Smooth muscle cell of the pulmonary artery (primary cell): ENCODE measurements at places on chromosomes 7 and 10. TPM values are rescaled to one million over a fixed set of nuclear protein-coding genes. Genes with fewer than 3 reads are reported as not detected.

The C7orf33 gene
- total RNA-seq, result not detected in 2 replicates

The PPP1R17 gene
- total RNA-seq, result not detected in 2 replicates

The LRRC18 gene
- total RNA-seq, result not detected in 2 replicates

The GJC3 gene
- total RNA-seq, result not detected in 2 replicates

The ADIRF gene
- total RNA-seq, result 86.1 and 116 TPM in 2 replicates

The CCDC172 gene
- total RNA-seq, result not detected in 2 replicates

The RGR gene
- not detected in 2 replicates for total RNA-seq

The CASTOR2 gene
- 11.2 and 15.4 TPM in 2 replicates for total RNA-seq

The CHRM2 gene
- total RNA-seq, result 3.0 and 8.7 TPM in 2 replicates

The CNNM1 gene
- 0.07 and 0.17 TPM in 2 replicates for total RNA-seq

The TRIM74 gene
- 0.23 TPM in 1 of 2 replicates, not detected in the other for total RNA-seq

The CDK6 gene
- 36.5 and 48.9 TPM in 2 replicates for total RNA-seq

The TBX20 gene
- 0.99 and 4.3 TPM in 2 replicates for total RNA-seq

The FLNC gene
- 324 and 363 TPM in 2 replicates for total RNA-seq

The MUC3A gene
- total RNA-seq, result not detected in 2 replicates

The NUTM2A gene
- 0.46 and 0.56 TPM in 2 replicates for total RNA-seq

The IFIT2 gene
- 3.9 and 9.5 TPM in 2 replicates for total RNA-seq

The CALN1 gene
- not detected in 2 replicates for total RNA-seq

The SEPTIN14 gene
- total RNA-seq, result not detected in 2 replicates

The XRCC2 gene
- total RNA-seq, result 0.86 and 1.2 TPM in 2 replicates

The TAS2R16 gene
- total RNA-seq, result not detected in 2 replicates

The SPDYE5 gene
- total RNA-seq, result not detected in 2 replicates

The EPO gene
- not detected in 2 replicates for total RNA-seq

The OLAH gene
- total RNA-seq, result 0.26 TPM in 1 of 2 replicates, not detected in the other

The LOXL4 gene
- total RNA-seq, result 28.7 and 138 TPM in 2 replicates

The PSMG3 gene
- 10.3 and 14.2 TPM in 2 replicates for total RNA-seq

The KLF14 gene
- not detected in 2 replicates for total RNA-seq

The DHX32 gene
- 42.3 and 45.9 TPM in 2 replicates for total RNA-seq

The FFAR4 gene
- not detected in 2 replicates for total RNA-seq

The EPHB6 gene
- 1.7 and 18.4 TPM in 2 replicates for total RNA-seq

The ICA1 gene
- total RNA-seq, result 0.13 and 0.52 TPM in 2 replicates

The CLDN12 gene
- 56.5 and 58.6 TPM in 2 replicates for total RNA-seq

The GRM3 gene
- not detected in 2 replicates for total RNA-seq

The ACTL6B gene
- not detected in 2 replicates for total RNA-seq
